Common myeloid progenitor, CD34-positive (primary cell): ENCODE measurements at places on chromosomes 7 and 10.

- no peak for DNase-seq
These were observed 239.0 kb downstream of the DNAJB9 start for GRCh38 chr7:108808549-108809266.

DNA sequence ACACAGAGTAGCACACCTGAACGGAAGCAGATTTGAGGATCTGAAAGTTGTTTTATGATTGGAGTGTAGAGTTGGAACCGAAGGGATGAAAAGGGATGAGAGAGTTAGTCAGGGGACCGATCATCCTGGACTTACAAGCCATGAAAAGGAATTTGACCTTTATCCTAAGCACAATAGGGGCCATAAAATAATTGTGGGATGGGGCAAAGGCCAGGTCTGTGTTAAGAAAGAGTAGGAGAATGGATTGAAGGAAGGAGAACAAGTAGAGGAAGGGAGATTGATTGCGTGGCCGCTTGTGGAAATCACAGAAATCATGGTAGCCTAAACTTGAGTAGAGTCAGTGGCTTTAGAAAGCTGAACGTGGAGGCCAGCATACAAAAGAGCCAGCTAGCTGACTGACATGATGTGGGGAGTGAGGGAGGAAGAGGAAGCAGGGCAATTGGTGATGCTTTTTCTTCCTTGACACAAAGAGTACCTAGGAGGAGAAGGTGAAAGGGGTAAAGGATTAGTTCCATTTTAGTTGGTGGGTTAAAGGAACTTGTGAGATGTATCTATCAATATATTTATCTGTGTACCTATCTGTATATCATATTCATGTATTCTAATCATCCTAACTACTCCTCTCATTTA is 67.1 kb upstream of the RPA3 start:
- no peak for DNase-seq

- DNase-seq = no peak
These were observed 200.6 kb downstream of the PTPRN2 start for GRCh38 chr7:158386866-158387545.

DNA sequence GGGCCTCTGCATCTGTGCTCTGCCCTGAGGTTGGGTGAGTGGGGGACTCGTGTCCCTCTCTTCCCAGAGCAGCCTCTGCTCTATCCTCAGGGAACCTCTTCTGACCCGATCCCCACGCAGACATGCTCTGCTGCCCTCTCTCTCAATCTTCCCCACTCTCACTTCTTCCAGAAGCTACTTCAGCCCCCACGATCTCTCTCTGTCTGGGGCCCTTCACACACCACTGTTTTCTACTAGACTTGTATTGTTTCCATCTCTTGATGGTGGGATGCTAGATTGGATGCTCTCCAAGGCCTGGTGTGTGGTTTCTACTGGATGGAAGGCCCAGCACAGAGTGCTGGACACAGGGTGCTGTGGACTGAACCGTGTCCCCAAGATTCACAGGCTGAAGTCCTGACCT is 10.0 kb downstream of the MGMT start:
- no peak for DNase-seq

DNA sequence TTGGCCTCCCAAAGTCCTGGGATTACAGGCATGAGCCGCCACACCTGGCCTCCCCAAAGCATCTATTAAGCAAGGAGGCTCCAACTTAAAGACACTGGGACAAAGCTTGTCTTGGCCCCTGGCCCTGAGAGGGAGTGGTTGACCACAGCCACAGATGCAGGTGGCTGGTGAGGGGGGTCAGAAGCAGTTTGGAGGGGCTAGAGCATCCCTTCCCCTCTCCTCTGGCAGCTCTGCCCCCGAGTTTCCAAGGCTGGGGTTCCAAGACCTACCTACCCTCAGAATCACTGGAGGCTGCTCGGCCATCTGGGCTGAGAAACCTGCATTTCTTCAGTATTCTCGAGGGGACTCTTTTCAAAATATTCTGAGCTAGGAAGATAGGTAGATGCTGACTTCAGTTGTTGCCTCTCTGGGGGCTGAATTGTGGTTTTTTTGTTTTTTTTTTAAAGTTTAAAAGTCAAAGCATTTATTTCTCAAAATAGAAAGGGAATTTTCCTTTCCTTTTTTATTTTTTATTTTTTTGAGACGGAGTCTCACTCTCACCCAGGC is 32.6 kb downstream of the DDIT4 start:
- no peak for DNase-seq

DNA sequence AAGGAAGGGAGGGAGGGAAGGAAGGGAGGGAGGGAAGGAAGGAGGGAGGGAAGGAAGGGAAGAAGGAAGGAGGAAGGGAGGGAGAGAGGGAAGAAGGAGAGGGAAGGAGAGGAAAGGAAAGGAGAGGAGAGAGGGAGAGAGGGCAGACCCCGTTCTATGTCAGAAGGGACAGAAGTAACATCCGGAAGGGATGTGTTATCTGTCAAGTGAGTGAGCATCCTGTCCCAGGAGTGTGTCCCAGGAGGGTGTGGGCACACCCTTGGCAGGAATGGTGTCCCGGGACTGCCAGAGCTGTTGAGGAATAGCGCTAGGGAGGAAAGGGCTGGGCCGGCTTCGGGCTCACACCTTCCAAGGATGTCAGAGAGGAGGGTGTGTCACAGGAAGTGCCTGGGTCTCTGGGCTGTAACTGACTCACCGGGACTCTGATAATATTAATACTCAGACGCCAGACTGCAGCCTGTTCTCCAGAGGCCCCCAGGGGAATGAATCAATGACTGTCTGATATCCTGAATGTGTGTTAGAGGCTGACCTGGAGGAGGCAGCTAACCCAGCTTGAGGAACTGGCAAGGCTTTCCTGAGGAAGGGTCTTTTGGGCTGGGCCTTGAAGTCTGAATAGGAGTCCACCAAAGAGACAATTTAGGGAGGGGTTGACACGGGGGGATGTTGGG is 125.6 kb upstream of the TNRC18 start:
- DNase-seq = peak; percentile 27

DNA sequence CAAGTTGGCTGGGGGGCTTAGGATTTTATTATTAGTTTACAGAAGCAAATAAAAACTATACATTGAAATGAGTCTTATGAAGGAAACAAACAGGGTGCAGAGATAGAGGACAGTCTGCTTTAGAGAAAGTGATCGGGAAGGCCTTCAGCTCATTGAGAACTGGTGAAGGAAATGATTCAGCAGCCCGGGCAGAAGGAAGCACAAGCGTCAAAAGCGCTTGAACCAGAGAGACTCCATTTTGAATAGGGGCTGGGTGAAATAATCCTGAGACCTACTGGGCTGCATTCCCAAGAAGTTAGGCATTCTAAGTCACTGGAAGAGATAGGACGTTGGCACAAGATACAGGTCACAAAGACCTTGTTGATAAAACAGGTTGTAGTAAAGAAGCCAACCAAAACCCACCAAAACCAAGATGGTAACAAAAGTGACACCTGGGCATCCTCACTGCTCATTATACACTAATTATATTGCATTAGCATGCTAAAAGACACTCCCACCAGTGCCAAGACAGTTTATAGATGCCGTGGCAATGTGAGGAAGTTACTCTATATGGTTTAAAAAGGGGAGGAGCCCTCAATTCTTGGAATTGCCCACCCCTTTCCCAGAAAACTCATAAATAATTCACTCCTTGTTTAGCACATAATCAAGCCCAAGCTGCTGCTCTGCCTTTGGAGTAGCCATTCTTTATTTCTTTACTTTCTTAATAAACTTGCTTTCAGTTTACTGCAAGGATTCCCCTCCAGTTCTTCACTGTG is 83.1 kb upstream of the MPP7 start:
- DNase-seq = no peak

DNA sequence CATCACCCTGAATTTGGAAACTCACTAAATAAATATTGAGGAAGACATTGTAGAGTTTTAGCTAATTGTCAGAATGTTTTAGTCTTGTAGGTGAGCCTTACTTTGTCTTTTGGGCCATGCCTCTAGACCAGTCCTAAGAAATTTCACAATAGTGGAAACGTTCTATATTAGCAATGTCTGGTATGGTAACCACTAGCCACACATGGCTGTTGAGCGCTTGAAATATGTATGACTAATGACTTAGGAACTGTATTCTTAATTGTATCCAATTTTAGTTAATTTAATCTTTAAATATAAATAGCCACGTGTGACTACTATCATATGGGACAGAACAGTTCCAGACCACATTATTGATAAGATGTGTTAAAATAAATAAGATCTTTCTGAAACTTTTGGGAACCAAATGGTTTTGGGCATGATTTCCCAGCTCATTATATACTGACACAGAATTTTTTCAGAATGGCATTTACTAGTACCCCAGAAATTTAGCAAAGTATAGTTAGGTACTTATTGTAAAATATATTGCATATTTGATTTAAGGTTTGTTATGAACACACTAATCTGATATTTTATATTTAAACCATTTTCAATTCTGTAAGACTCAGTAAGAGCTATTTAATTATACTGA is 95.0 kb downstream of the VPS50 start:
- DNase-seq = no peak

GRCh38 chr7:45451342-45452035 is 122.7 kb upstream of the ADCY1 start:
- DNase-seq = no peak

- DNase-seq = peak; percentile 1
These were observed 150.6 kb upstream of the NRG3 start for GRCh38 chr10:81724431-81724830.

DNA sequence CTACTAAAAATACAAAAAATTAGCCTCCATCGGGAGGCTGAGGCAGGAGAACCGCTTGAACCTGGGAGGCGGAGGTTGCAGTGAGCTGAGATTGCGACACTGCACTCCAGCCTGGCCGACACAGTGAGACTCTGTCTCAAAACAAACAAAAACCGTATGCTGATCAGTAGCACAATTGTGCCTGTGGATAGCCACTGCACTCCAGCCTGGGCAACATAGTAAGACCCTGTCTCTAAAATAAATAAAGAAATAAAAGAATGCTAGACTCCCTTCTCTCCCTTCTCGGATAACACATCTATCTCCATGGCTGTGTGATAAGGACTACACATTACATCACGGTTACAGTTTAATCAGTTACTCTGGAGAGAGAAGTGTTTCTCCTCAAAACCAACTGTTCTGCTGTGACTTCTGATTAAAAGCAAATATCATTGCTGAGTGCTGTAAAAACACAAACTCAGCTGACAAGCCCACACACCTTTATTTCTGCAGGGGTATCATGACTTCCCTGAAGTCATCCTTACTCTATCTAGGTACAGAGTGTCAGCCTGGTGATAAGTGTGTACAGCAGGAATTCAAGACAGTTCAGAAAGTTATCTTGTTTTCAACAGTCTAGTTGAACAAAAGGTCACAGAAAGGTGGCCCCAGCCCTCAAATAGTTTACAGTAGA is 5.3 kb upstream of the ARHGAP19 start:
- no peak for DNase-seq

DNA sequence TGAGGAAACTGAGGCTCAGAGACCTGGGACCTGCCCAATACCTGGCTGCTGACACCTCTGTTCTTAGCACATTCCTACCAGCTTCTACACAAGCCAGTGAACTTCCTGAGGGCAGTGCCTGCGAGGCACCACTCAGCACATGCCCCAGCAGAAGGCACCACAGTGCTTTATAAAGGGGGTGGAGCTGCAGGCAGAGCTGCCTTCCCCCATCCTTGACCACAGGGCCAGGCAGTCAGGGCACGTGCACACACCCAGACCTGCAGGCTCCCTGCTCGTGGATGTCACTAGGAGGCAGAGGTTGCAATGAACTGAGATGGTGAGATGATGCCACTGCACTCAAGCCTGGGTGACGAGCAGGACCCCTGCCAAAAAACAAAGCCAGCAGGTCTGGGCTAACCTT is 39.2 kb upstream of the TUBB8 start:
- peak; percentile 7 for DNase-seq

DNA sequence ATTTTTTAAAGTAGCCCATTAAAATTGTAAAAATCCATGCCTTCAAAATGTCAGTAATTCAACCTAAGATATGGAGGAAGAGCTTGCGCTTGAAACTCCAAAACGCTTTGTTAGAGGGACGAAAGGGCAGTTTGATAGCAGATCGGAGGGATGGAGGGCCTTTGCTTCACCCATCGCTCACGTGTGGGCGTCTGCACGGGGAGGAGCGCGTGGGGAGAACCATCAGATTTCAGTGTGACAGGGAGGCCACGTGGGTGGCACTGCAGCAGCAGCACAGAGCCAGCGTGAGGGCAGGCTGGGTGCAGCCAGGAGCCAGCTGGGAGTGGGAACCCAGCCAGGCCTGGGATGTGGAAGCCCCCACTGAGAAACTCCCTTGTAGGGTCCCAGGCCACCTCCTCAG is 325.5 kb downstream of the PAXIP1 start:
- no peak for DNase-seq

DNA sequence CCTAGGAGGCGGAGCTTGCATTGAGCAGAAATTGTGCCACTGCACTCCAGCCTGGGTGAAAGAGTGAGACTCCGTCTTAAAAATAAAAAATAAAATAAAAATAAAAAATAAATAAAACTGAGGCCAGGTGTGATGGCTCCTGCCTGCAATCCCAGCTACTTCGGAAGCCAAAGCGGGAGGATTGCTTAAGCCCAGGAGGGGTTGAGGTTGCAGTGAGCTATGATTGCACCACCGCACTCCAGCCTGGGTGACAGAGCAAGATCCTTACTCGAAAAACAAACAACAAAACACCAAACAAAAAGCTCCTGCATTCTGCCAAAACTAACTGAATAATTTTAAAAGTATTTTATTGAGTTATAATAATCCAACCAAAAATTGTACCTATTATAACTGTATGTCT is 36.2 kb downstream of the AGAP4 start:
- no peak for DNase-seq

DNA sequence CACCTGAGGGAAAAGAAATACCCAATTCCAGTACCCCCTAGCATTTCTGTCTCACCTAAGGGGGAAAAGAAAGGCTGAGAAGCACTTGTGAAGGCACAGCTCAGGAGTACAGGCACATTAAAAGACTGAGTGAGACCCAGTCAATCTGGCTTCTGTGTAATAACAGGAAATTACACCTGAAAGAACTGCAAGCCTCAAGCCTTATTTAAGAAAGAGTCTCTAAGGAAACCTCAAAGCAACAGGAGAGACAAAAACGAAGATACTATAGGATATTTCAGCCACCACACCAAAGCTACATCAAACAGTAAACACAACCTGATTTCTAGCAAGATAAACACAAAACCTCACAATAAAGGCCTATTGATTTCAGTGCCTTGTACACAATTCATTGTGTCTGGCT is 69.6 kb upstream of the CDK1 start:
- DNase-seq = no peak

GRCh38 chr10:48805848-48806247 is 121.2 kb downstream of the WDFY4 start:
- DNase-seq = no peak

GRCh38 chr10:15433850-15434537 is 62.9 kb upstream of the FAM171A1 start:
- peak; percentile 52 for DNase-seq

DNA sequence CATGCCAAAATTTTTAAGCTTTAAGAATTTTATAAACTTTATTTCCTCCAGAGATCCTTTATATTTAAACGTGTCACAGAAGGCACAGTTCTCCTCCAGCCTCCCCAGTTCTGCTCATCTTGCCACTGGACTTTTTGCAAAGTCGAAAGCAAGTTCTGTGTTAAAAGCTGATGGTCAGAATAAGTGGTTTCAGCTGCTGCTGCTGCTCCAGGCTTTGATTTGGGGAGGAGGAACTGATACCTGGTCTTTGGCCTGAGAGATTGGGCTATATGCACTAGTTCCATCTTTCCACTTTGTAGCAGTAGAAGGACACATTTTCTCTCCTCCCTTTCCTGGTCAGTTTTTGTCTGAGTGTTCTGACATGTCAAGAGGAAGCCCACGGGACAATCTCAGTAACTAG is 435.9 kb upstream of the PHF14 start:
- no peak for DNase-seq

GRCh38 chr10:7388602-7389001 is 22.2 kb downstream of the SFMBT2 start:
- peak; percentile 16 for DNase-seq
